ENCODE measurements at places on chromosomes 1 and 21. TPM values are rescaled to one million over a fixed set of nuclear protein-coding genes. Genes with fewer than 3 reads are reported as not detected.
A peak's percentile ranks its signal among the peaks of the same experiment; 100 is the strongest.

Gene TDRD5
- not detected for total RNA-seq

Gene CD84
- total RNA-seq: not detected

- no peak for DNase-seq
Observed at GRCh38 chr1:18018366-18018765, 89.2 kb upstream of the IGSF21 start.

GRCh38 chr1:202264300-202264699 is 70.7 kb downstream of the LGR6 start:
- DNase-seq: no peak

DNA sequence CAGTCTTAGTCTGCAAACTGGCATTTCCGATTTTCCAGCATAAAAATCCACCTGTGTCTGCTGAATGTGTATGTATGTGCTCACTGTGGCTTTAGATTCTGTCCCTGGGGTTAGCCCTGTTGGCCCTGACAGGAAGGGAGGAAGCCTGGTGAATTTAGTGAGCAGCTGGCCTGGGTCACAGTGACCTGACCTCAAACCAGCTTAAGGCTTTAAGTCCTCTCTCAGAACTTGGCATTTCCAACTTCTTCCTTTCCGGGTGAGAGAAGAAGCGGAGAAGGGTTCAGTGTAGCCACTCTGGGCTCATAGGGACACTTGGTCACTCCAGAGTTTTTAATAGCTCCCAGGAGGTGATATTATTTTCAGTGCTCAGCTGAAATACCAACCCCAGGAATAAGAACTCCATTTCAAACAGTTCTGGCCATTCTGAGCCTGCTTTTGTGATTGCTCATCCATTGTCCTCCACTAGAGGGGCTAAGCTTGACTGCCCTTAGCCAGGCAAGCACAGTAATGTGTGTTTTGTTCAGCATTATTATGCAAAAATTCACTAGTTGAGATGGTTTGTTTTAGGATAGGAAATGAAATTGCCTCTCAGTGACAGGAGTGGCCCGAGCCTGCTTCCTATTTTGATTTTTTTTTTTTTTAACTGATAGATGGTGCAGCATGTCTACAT is 2.5 kb upstream of the OLFML3 start:
- DNase-seq: peak; percentile 50

DNA sequence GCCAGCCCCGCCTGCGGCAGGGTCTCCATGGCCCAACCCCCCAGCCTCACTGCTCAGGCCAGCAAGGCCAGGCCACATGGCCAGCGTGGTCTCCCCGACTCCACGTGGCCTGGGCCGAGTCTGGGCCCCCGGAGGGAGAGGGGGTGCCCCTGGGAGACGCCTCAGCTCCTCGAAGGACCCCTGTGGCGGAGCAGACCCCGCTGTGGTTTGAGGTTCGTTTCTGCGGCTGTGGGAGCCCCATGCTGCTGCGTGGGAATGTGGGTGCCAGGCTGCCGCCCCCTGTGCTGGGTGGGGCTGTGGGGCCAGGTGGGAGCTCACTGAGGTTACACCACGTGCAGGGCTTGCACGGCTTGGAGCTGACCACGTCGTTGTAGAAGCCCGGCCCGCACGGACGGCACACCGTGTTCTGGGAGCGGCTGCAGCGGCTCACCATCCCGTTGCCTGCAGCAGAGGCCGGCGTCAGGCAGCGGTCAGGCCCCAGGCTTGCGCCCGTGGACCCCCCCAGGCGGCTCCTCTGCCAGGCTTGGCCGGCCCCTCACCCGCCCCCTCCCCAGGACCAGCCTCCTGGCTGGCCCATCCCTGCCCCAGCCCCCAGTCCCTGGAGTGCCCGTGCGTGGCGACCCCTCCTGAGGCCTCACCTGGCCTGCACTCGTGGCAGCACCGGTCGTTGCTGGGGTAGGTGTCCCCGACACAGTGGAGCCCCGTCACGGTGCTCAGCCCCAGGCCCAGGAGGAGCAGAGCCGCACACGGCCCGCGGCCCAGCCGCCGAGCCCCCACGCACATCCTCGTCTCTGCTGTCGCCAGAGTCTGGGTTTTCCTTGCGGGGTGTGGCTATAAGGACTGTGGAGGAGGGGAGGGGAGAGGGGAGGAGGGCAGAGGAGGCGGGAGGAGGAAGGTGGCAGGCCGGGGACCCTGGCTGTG is at the start of gene TNFRSF4:
Gene TNFRSF4 (minus strand): TSS at position 809 of the 921 bp plus-strand sequence. CDS start 26 bp downstream, at position 783.
- no peak for DNase-seq

Measured in HFFc6 (cell line).